ENCODE measurements at places on chromosomes 12 and 14.

DNA sequence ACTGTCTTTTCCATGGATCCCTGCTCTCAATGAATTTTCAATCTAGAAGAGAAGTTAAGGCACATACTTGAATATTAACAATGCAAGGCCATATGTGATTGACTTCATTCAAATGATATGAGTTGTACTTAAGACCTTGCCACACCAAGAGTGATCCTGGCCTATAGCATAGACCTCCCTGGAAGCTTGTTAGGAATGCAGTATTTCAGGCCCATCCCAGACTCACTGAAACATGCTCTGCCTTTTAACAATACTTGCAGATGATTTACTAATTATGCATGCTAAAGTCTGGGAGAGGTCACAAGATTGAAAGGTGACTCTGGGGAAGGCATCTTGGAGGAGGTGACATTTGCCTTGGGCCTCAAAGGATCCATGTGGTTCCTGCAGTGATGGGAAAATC, 43.2 kb downstream of the RFX4 start:
- no peak for DNase-seq

DNA sequence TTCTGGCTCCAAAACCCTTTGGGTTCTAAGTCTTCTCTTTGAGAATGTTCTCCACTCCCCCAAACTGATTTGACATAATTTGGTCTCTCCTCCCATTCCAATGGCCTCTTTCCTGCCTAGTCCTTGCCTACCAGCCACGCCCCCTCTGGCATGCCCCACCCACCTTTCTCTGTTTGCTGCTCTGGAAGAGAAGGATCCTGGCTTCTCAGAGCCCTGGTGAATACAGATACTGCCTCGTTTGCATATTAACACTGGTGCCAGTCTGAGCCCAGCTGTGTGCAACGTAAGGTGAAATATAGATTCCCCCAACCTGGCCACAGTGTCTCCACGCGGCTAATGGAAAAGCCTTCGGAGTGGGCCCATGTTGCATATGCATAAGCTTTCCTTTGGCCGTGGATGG, 79.7 kb downstream of the PAPOLA start:
- no peak for DNase-seq

DNA sequence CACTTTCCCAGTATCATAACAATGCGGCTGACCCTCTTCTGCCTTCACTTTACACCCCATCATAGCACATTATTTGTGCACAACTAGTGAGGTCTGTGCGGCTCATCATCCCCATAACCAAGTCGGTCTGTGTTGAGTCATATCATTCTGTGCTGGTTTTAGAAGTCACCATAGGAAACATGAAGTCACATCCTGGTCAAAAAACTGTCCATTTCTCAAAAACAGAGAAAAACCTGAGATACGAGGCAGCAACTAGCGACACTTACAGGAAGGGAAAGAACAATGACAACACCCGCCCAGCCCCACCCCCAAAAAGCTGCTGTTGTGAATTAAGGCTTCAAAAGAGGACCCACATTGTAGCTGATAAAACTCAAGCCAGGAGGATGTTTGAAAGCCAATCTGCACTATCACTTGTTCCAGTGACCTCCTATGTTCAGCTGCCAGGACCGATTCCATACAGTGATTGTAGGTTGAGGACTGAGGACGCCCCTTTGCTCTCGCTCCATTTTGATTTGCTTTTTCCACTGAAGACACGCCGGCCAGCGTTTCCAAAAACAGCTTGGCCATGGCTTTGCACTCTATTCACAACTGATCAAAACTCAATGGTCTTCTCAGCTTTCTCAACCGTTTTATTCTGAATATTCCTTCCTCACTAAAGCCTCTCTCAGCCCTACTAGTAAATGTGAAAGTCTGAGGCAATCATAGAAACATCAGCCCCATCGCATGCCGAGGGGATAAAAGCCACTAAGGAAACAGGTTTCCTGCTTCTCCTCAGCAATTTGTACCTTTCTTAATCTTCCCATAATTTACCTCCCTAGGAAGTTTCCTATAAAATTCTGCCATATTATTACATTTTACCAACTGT, 87.5 kb downstream of the DUSP16 start:
- peak; percentile 22 for DNase-seq

- no peak for DNase-seq
Measured at GRCh38 chr14:40682131-40682913, 924.4 kb upstream of the LRFN5 start.

- no peak for DNase-seq
Measured at GRCh38 chr12:74644681-74645080, 107.0 kb downstream of the ATXN7L3B start.

DNA sequence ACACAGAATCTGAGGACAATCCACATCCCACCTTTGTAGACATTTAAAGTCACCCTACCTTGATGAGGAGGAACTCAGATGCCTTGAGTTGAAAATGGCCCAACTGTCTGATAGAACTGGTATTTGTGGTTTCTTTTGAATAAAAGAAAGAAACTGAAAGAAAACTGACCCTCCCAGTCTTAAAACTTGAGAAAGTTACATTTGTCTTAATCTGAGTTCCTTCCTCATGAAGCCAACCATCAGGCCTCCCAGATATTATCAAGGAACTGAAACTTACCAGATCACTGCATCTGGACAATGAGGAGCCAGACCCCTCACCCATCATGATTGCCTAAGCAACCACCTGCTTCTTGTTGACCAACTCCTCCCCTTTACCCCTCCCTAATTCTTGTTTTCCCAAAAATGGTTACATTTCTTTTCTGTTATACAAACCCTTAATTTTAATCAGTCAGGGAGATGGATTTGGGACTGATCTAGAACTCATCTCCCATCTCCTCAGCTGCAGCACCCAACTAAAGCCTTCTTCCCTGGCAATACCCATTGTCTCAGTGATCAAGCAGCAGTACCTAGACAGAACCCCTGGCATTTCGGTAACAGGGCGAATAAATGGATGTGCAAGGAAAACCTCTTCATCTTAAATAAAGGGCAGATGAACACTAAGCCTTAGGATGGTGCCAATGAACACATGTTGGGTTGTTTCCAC, 72.0 kb upstream of the RESF1 start:
- no peak for DNase-seq

DNA sequence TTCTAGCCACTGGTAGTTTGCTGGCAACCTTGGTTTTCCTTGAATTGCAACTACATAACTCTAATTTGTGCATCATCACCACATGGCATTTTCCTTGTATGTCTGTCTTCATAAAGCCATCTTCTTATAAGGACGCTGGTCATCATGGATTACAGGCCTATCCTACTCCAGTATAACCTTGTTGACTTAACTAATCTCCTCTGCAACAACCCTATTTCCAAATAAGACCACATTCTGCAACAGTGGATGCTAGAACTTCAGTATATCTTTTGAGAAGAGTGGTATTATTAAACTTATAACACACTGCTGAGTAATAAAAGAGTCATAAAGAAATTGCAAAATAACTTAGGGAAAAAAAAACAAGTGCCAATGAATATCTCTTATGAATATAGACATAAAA, 511.8 kb upstream of the FOXG1 start:
- DNase-seq, result no peak

- DNase-seq, result no peak
Measured at GRCh38 chr14:100336618-100337530, 13.7 kb downstream of the SLC25A47 start.

- DNase-seq, result no peak
Measured at GRCh38 chr14:36661506-36662257, at the start of gene PAX9. Gene PAX9, plus strand, starts transcription at chr14:36661860. Its CDS starts 230 bp downstream, at chr14:36662090.

- peak; percentile 11 for DNase-seq
Measured at GRCh38 chr12:123150275-123150743, 581 bp downstream of the PITPNM2 start.

DNA sequence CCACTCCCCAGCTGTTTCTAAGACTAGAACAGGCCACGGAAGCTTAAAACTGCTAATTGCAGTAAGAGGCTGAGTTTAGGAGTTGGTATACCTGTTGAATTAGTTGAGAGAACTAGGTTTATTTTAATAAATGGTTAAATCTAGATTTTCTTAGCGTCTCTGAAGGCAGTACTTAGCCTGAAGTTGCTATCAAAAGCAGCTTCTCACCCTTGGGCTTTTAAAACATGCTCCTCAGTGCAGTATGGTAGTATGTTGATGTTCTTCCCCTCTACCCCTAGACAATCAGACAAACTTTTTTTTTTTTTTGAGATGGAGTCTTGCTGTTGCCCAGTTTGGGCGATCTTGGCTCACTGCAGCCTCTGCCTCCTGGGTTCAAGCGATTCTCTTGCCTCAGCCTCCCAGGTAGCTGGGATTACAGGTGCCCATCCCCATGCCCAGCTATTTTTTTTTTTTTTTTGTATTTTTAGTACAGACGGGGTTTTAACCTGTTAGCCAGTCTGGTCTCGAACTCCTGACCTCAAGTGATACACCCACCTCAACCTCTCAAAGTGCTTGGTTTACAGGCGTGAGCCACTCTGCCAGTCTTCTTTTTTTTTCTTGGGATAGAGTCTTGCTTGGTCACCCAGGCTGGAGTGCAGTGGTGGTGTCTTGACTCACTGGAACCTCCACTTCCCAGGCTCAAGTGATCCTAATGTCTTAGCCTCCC, 6.8 kb downstream of the SRSF5 start:
- DNase-seq, result no peak

- DNase-seq, result no peak
Measured at GRCh38 chr14:106055289-106055688, 528.9 kb downstream of the TMEM121 start.

- DNase-seq, result no peak
Measured at GRCh38 chr12:77339610-77340009, 274.2 kb upstream of the E2F7 start.

- DNase-seq, result no peak
Measured at GRCh38 chr12:90618586-90618985, 336.4 kb downstream of the CCER1 start.

GRCh38 chr12:16594797-16595196, 11.2 kb downstream of the LMO3 start:
- DNase-seq, result no peak

DNA sequence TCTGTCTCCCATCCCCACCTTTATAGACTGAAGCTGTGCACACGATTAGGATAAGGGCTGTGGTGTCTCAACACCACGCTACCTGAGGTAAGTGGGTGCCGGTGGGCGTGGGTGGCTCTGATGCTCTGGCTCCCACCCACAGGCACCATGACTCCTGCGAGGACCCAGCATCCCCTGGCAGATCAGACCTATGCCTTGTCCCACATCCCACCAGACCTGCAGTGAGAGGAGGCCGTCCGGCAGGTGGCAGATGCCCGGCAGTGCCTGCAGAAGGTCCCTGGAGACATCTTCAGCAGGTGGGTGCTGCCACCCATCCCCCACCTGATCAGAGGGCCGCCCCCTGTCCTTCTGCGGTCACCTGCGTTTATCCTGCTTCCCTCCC, 104.4 kb upstream of the PRB2 start:
- DNase-seq, result no peak

DNA sequence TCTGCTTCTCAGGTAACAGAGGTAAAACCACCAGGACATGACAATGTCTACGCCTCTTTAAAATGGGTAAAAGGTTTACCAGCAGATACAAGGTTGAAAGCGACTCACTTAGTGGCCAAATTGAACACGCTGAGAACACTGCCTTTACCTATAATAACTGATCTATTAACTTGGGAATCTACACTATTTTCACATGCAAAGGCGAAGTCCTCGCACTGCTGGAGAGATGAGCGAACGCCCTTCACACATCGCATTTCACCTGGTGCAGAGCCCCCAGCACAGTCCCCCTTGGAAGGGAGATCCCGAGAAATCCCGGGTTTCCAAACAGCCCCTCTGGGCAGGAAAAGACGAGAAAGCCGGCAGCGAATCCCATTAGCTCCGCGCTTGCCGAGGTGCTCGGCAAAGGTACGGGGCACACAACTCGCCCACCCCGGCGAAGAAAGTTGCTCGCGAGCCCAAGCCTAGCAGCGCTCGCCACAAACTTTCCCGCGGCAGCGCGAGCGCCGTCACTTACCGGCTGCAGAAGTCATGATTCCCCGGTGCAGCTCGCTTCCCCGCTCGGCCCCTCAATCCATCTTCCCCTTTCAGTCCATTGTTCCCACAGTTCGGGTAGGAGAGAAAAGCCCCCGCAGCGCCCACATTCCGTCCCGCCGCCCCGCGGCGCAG, 423 bp downstream of the FGD6 start:
- DNase-seq, result no peak

DNA sequence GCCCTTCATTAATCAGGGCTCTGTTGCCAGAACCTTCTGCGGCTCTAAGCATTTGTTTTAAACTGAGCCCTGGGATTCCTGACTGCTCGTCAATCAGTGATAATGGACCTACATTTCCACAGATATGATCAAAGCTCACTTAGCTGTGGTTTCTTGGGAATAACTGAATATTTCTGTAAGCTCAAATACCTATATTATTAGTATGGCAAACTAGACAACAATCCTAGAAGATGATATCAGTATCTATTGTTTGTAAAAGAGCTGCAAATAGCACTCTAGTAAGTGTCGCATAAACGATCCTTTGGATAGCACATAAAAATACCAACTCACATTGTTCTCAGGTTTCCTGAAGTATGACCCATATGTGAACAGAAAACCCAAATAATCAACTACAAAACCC, 150.4 kb downstream of the PPM1H start:
- DNase-seq, result no peak

- no peak for DNase-seq
Measured at GRCh38 chr12:26128168-26128567, 3.3 kb upstream of the BHLHE41 start.

GRCh38 chr14:71056168-71056567, 148.9 kb downstream of the PCNX1 start:
- no peak for DNase-seq

DNA sequence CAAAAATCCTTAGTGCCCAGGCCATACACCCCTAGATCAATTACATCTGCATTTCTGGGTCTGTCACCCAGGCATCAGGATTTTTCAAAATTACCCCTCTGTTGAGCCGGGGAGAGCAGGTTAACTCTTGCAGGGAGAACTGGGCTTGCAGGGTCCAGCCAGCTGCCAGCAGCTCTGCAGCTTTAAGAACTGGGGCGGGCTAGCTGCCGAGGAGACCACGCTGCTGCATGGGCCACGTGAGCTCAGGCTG, at the start of gene DGLUCY:
DGLUCY (plus strand) TSS at position 245 of the 250 bp plus-strand sequence. CDS start 46,222 bp downstream, outside the sequence.
- no peak for DNase-seq

GRCh38 chr12:50353869-50354593, 42.4 kb downstream of the FAM186A start:
- DNase-seq, result no peak

GRCh38 chr14:71620401-71620800, 311.8 kb upstream of the RGS6 start:
- no peak for DNase-seq

- no peak for DNase-seq
Measured at GRCh38 chr14:37037636-37038387, 134.6 kb downstream of the SLC25A21 start.

DNA sequence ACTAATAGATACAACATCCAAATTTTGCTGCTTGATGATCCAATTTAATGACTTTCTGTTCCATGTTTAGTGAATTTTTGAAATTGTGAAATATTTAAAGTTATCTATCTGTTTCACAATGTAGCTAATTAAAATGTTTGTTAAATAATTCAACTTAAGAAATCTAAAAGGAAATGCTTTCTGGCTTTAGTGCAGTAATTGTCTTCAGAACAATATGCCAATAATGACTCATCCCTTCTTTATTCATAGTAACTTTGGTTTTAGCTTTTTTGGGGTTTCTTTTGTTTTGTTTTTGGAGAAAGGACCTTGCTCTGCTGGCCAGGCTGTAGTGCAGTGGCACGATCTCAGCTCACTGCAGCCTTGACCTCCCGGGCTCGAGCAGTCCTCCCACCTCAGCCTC, 479.2 kb upstream of the RGS6 start:
- no peak for DNase-seq

- DNase-seq, result peak; percentile 38
Measured at GRCh38 chr12:111359231-111359913, 9.5 kb downstream of the PHETA1 start.

- no peak for DNase-seq
Measured at GRCh38 chr14:72740966-72741825, 152.7 kb downstream of the DPF3 start.

All from activated CD8-positive, alpha-beta memory T cell treated with anti-CD3 and anti-CD28 coated beads for 48 hours (primary cell).